ENCODE measurements at places on chromosomes 2 and 18.

DNA sequence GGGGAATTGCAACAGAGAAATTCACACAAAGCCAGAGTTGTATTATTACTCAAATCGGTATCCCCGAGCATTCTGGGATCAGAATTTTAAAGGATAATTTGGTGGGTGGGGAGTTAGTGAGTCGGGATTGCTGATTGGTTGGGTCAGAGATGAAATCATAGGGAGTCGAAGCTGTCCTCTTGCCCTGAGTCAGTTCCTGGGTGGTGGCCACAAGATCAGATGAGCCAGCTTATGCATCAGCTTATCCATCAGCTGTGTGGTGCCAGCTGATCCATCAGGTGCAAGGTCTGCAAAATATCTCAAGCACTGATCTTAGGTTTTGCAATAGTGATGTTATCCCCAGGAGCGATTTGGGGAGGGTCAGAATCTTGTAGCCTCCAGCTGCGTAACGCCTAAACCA lies 34.3 kb upstream of the ITM2C start:
- no peak for DNase-seq

DNA sequence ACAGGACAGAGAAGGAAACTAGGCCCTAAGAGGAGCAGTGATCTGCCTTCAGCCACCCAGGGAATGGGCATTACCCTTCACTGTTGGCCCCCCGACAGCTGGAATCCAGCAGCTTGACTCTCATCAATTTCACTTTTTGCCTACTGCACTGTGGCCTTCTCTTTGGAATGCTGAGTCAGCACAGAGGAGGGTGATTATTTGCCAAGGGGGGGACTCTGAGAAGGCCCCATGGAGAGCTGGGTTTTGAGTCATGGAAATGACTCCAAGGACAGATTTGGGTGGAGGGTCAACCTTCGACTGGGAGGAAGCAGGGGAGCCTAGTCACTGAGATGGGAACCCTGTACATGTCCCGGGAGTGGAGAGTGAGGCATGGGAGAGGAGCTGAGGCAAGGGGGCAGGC lies 38.1 kb upstream of the NTSR2 start:
- no peak for DNase-seq

- no peak for DNase-seq
Observed at GRCh38 chr2:175742367-175742766, 259.7 kb downstream of the LNPK start.

GRCh38 chr2:159454185-159454584 lies 162.2 kb downstream of the BAZ2B start:
- DNase-seq, result no peak

DNA sequence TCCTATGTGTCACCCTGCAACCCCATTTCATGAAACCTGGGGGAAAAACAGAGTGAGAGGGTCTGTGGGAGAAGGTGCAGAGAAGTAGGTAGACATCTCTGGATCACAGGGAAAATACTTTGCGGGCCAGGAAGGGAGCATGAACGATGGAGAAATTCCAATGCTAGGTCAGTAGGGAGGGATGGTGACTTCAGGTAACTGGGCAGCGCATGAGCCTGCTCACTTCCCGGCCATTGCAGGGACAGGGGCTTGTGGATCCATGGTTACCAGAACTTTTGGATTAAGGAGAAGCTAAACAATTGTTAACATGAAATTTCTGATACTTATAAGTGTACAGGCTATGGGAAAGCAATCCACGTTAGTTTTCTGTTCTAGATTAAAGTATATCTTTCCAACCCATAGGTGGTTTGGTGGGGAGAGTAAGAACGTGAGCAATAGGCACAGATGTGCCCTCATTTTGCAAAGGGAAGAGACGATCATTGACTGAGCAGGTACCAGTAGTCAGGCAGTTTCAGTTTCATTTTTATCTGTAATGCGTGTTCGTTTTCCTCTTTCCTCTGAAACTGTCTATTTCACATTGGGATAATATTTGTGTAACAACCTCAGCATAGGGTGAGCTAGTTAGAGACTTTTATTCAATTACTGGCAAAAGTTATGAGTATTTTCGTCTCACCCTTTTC lies 65.0 kb downstream of the NYAP2 start:
- no peak for DNase-seq

DNA sequence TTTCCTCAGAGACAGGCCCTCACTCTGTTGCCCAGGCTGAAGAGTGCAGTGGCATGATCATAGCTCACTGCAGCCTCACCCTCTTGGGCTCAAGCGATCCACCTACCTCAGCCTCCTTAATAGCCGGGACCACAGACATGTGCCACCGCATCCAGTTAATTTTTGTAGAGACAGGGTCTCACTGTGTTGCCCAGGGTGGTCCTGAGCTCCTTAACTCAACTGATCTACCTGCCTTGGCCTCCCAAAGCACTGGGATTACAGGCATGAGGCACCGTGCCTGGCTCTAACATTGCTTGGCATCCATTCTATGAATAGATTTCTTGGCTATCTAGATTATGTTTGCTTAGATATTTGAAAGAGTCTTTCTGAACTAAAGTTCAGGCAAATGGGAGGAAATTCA lies 21.6 kb downstream of the R3HDM1 start:
- DNase-seq, result no peak

GRCh38 chr2:208415255-208415654 lies 8.7 kb downstream of the PTH2R start:
- no peak for DNase-seq

GRCh38 chr18:111306-112014 lies 46.9 kb upstream of the USP14 start:
- peak; percentile 76 for DNase-seq

GRCh38 chr2:151030663-151031230 lies 230.9 kb downstream of the RBM43 start:
- no peak for DNase-seq

GRCh38 chr2:116180072-116180471 lies 1634.4 kb upstream of the DDX18 start:
- DNase-seq, result no peak

- DNase-seq, result no peak
Observed at GRCh38 chr18:28030458-28030857, 146.5 kb downstream of the CDH2 start.

GRCh38 chr2:203775684-203776083 lies 69.2 kb downstream of the CD28 start:
- DNase-seq, result no peak

DNA sequence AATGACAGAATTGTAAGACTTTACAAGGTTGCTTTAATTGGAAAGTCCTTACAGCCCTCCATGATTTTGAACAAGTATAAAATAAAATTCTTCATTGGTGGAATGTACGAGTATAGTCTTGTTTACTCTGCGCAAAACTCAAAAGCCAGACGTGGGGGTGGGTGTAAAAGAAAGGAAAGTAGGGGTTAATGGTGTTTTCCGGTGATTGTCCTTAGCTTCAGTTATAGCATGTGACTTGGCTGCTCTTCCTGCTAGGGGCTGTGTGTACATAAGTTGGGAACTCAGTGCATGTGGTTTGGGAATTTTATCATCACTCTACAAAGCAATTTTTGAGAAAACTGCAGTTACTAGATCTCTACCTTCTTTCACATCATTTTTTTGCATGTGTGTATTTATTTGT lies 82.4 kb upstream of the CAVIN2 start:
- no peak for DNase-seq

GRCh38 chr2:216619411-216620393 lies 13.5 kb upstream of the IGFBP2 start:
- no peak for DNase-seq

- peak; percentile 57 for DNase-seq
Observed at GRCh38 chr2:64649013-64649484, 4.7 kb downstream of the SERTAD2 start.

DNA sequence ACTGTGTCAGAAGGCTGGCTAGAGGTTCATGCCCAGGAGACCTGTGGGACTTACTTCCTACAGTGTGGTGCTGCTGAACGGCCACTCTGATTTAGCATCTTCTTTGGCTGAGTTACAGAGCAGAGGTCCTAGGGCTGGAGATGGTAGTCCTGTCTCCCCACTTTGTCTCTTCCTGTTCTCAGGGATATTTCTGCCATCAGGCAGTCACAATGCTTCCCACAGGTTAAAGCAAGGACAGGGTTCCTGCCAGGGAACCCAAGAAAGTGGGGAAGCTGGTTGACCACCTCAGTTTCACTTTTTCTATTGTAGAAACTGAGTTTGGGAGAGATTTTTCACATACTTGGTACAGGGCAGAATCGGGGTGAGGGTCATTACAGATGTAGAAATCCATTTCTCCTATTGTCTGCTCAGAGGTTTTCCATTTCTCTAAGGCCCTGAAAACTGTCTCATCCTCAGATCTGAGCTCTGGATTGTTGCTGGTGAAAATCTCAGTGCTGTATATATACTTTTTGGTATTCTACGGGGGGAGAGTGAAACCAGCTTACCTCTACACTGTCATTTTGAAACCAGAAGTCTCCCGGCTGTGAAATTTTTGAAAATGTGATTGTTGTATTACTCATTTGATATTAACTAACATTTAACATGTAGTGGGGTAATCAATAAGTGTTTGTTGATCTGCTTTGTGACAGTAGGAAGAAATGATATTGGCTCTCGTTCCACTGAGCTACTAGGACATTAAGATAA lies 37.0 kb upstream of the MEP1B start:
- DNase-seq, result no peak

DNA sequence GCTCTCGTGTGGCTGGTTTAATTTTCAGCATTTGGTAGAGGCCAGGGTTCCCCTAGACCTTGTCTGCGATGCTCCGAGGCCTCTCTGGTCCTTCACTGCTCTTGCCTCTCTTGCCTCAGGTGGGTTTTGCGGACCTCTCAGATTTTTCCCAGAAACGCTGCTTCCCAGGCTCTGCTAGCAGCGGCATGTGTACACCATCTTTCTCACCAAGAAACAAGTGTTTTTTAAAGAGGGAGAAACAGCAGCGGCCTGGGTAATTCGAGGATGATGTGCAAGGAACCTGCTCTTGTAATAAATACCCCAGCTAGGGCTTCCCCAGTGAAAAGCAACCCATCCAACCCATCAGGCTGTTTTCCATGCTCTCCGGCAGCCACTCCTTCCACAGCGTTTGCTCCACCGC lies 33.5 kb upstream of the COL6A3 start:
- DNase-seq, result no peak

Data from mucosa of descending colon (tissue), 3 donors.